ENCODE measurements at places on chromosomes 11 and 22. TPM values are rescaled to one million over a fixed set of nuclear protein-coding genes. Genes with fewer than 3 reads are reported as not detected.

C11orf42 gene
- not detected for total RNA-seq

KDELR3 gene
- total RNA-seq: 197 TPM

IGLL1 gene
- total RNA-seq: not detected

SCGB2A2 gene
- not detected for total RNA-seq

FANCF gene
- total RNA-seq: 13.4 TPM

RBM4 gene
- total RNA-seq: 79.0 TPM

IGF2 gene
- total RNA-seq: not detected

FOLH1 gene
- not detected for total RNA-seq

YAP1 gene
- total RNA-seq: 118 TPM

DLG2 gene
- 1.7 TPM for total RNA-seq

PATE4 gene
- total RNA-seq: not detected

CCDC157 gene
- total RNA-seq: 9.2 TPM

FGF19 gene
- total RNA-seq: not detected

SLC29A2 gene
- not detected for total RNA-seq

JAM3 gene
- 65.1 TPM for total RNA-seq

ANO5 gene
- not detected for total RNA-seq

BATF2 gene
- 4.0 TPM for total RNA-seq

CD3E gene
- not detected for total RNA-seq

PDGFD gene
- 1.3 TPM for total RNA-seq

ANO1 gene
- total RNA-seq: 0.97 TPM

CREBZF gene
- total RNA-seq: 43.8 TPM

SMIM35 gene
- total RNA-seq: not detected

TYR gene
- total RNA-seq: not detected

SAA4 gene
- total RNA-seq: not detected

OR6A2 gene
- not detected for total RNA-seq

TMPRSS6 gene
- total RNA-seq: not detected

IL17REL gene
- not detected for total RNA-seq

OR10A2 gene
- total RNA-seq: not detected

MS4A10 gene
- not detected for total RNA-seq

SLC22A9 gene
- not detected for total RNA-seq

RASSF10 gene
- total RNA-seq: not detected

CARD10 gene
- 8.3 TPM for total RNA-seq

CDON gene
- 10.3 TPM for total RNA-seq

PAX6 gene
- total RNA-seq: not detected

MS4A6A gene
- not detected for total RNA-seq

ABTB2 gene
- 9.9 TPM for total RNA-seq

PANX2 gene
- not detected for total RNA-seq

CRYBA4 gene
- total RNA-seq: not detected

GGTLC2 gene
- total RNA-seq: not detected

MUC2 gene
- total RNA-seq: not detected

BACE1 gene
- 40.5 TPM for total RNA-seq

NELL1 gene
- not detected for total RNA-seq

TIGD3 gene
- not detected for total RNA-seq

NXPE2 gene
- total RNA-seq: not detected

EEF1G gene
- 1,677 TPM for total RNA-seq

TRIM66 gene
- total RNA-seq: 1.4 TPM

CSF2RB gene
- total RNA-seq: 4.4 TPM

KRTAP5-11 gene
- total RNA-seq: not detected
